Activated CD4-positive, CD25-positive, alpha-beta regulatory T cell treated with anti-CD3 and anti-CD28 coated beads, Interleukin-2, amount 50 U/mL, for 24 hours (primary cell): ENCODE measurements at places on chromosomes 12 and 14.

DNA sequence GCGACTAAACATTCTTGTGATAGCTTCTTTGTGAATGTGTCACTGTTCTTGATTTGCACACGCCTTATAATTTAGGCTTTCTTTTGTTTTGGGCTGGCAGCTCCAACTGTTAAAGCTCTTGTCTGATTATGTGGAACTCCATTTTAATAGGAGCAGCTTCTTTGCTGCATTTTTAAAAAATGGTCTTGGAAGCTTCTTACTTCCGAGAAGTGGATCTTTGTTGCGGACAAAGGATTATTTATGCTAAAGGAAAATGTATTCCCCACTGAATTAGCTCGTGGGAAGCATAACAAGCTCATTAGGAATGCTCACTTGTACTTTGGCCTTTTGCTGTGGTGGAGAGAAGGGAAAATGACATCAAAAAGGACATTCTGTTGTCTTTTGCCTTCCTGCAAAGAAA, 20.0 kb downstream of the GAS2L3 start:
- ATAC-seq = no peak

DNA sequence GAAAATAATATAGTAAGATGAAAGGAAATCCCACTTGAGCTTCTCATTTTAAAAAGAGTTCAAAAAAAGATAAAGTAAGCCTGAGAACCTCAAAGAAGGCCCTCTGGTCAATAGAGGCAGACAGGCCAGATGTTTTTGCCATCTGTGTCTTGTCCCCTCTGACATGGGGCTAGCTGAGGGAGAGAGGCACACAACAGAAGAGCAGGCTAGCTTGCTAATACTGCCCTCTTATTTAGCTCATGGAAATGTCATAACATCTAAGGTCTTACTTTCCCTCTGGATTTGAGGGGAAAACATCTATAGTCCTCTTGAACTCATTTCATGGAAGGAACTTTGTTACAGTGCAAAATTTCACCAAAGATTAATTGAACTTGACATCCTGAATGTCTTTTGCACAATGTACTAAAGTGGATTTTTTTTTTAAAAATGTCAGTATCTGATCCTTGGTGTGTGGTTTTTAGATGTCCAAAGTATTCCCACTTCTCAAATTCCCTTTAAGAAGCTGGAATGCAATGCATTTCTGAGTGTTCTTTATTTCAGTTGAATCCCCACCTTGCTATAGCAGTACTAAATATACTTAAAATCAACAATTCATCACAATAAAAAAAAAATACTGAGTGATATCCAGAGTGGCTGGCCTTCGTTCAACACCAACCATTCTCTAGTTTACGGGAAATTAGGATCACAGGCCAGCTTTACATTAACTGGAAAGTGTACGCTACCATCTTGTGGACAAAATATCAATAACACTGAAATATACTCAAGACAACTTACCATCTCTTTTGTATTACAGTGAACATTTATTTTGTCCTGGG, 176.7 kb downstream of the PAH start:
- no peak for ATAC-seq

DNA sequence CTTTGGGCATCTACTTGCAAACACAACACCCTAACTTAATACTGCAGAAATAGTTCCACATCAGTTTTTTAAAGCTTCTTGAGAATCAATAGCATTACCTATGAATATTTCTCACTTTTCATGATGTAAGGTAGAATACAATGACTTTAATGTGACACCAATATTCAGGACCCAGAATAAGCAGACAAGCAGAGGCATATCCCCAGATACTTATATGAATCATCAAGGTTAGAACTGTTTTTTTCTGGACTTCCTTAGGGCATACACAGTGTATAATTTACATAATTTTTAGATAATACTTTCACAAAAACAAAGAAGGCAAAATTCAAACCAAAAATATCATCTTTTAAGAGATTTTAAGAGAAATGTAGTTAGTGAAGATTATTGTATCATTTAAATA, 885.8 kb downstream of the FSCB start:
- ATAC-seq = no peak

GRCh38 chr12:101845137-101845711, 14.5 kb upstream of the GNPTAB start:
- no peak for ATAC-seq

DNA sequence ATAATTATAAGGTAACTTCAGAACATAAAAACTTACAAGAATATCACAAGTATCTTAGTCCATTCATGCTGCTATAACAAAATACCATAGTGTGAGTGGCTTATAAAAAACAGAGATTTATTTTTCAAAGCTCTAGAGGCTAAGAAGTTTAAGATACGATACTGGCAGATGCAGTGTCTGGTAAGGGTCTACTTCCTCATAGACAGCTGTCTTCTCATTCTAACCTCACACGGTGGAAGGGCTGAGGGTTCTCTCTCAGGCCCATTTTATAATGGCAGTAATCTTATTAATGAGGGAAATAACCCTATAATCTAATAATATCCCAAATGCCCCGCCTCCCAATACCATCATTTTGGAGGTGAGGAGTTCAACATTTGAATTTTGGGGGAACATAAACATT, 23.7 kb upstream of the OSBPL8 start:
- no peak for ATAC-seq

DNA sequence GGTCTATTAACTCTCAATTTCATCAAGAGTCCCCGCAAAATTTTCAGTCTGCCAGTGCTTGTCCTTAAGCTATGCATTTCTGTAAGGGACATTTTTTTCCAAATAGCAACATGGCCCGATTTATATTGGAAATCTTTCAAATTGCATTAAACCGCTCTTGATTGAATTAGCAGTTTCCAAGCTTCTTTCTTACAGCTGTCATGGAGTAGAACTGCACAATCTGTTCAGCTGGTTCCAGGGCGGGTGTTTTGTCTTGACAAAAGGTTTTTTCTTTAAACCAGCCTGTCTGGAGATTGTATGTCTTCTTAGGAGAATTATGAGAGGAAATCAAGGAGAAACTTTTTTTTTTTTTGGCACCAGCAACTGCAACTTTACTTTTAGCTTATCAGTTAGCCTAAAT, 185.8 kb downstream of the ALG10B start:
- no peak for ATAC-seq

DNA sequence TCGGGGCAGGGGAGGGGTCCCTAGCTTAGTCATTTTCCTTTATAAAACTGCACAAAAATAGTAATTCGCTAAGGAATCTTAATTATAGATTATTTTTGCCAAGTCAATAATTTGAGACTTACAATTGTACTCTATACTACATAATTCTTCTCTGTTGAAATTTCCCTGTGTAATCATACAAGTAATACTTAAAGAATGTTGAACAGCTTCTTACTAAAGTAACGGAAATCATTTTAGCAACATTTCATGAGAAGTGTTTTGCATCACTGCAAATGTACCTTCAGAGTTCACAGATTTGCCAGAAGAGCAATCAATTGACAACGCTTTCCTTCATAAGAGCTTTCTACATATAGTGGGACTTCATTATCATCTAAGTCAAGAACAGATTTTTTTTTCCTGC, 7.9 kb upstream of the GNG2 start:
- ATAC-seq = no peak

GRCh38 chr12:3929875-3930615, 56.8 kb upstream of the PARP11 start:
- ATAC-seq = no peak

GRCh38 chr12:120816363-120816762, 87.8 kb downstream of the SPPL3 start:
- ATAC-seq = no peak

DNA sequence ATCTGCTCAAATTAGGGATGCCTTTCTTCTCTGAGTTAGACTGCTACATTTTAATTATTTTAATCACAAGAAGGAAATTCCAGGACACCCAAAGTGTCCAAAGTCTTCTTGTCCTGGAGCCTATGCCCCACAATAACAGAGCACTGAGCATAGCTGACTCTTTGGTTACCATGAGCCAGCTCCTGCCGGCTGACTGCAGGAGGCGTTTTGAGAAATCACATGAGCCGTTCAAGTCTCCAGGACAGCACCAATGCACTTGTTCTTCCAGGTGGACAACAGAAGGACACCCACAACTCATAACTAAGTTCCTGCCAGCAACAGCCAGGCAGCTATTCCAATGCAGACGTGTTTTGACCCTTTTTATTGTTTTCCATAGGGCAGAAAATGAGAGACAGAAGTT, 46.0 kb upstream of the SRSF5 start:
- ATAC-seq = no peak

DNA sequence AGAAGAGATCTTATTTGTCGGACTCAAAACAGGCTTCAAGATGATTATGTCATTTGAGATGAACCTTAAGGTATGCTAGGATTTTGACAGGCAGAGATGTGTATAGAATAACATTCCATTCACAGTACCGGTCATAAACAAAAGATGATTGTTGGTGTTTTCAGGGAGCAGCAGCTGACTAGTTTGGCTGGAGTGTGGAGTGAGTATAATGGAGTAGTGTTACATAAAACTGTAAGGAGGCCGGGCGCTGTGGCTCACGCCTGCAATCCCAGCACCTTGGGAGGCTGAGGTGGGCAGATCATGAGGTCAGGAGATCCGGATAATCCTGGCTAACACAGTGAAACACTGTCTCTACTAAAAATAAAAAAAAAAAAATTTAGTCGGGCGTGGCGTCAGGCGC, 23.9 kb downstream of the SERPINA10 start:
- ATAC-seq = no peak

- ATAC-seq = no peak
Measured at GRCh38 chr12:2559931-2560330, 234.8 kb upstream of the FKBP4 start.

GRCh38 chr12:32895688-32896431, 717 bp downstream of the PKP2 start:
- ATAC-seq = no peak

DNA sequence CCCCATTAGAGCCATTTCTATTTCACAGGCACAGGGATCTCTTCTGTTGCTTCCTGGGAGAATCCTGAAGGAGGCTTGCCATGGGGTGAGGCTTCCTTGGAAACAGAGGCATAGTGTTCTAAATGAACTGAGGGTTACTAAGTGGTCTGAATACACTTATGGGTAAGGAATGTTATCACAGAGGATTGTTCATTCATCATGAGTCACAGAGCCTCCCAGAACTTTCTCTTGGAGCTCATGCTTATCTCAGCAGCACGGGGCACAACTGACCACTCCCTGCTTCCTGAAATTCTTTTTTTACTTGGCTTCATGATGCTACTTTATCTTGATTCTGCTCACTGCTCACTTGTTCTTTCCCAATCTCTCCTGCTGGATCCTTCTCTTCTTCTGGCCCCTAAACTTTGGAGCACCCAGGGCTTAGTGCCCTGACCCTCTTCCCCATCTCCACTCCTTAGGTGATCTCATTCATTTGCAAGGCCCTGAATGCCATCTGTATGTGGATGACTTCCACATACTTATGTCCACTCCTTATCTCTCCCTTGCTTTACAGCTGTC, 57.9 kb downstream of the ANO6 start:
- no peak for ATAC-seq

DNA sequence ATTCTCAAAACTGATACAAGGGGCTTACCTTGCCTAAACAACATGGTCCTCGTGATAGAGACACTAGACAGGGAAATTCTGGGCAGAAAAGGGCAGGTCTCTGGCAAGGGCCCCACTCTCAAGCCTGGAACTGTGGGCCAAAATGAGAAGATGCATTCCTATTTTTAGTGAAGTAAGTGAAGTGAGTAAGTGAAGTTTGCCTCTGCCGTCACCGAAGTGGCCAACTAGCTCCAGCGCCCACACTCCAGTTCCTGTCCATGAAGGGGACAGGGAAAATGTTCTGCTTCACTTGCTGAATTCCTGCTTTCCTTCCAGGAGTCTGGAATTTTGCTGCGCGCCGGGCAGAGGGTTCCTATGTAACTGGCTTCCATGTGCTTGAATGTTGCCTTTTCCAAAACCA, 1035.6 kb upstream of the TMEM132C start:
- no peak for ATAC-seq

- no peak for ATAC-seq
Measured at GRCh38 chr12:26197832-26198231, 2.5 kb downstream of the SSPN start.

- no peak for ATAC-seq
Measured at GRCh38 chr12:110667671-110668070, 21.2 kb downstream of the HVCN1 start.

DNA sequence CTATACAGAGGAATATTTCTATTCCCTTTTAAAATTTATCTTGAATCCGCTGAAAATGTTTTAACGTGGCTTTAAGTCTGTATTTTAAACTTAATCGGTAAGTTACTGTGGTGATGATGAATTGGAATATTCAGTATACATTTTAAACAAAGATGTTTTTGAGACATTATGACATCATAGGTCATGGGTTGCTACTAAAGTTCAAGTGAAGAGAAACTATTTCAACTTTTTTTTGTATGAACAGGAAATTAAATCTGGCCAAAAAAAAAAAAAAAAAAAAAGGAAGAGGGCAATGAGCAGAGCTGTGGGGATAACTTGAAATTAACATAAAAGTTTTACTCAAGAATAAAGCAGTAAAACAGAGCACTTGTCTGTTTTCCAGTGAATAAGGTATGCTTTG, 109.0 kb downstream of the PLEKHA5 start:
- no peak for ATAC-seq

GRCh38 chr12:4271717-4272423, 1.7 kb upstream of the CCND2 start:
- peak; percentile 63 for ATAC-seq

- ATAC-seq = no peak
Measured at GRCh38 chr12:42235426-42235825, 2.6 kb downstream of the YAF2 start.

- no peak for ATAC-seq
Measured at GRCh38 chr14:101195309-101195901, 291.9 kb upstream of the RTL1 start.

GRCh38 chr12:77124767-77125166, 59.4 kb upstream of the E2F7 start:
- ATAC-seq = no peak

DNA sequence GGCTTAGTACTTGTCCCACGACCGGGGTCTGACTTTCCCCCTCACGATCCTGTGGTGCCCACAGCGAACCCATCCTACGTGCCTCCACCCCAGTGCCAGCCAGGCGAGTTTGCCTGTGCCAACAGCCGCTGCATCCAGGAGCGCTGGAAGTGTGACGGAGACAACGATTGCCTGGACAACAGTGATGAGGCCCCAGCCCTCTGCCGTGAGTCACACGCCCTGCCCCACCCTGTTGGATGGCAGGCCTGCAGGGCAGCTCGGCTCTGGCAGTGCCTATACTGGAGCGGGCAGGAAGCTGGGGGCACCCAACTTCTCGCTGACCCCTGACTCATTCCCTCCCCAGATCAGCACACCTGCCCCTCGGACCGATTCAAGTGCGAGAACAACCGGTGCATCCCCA, 18.3 kb upstream of the LRP1-AS start:
- no peak for ATAC-seq
